NCI-H2107 (cell line): ENCODE measurements at places on chromosomes 3 and 15.

GRCh38 chr15:75171408-75171807 is 30.3 kb upstream of the C15orf39 start:
- DNase-seq = no peak

- DNase-seq = no peak
Measured at GRCh38 chr3:108414007-108414406, 96.4 kb downstream of the MYH15 start.

DNA sequence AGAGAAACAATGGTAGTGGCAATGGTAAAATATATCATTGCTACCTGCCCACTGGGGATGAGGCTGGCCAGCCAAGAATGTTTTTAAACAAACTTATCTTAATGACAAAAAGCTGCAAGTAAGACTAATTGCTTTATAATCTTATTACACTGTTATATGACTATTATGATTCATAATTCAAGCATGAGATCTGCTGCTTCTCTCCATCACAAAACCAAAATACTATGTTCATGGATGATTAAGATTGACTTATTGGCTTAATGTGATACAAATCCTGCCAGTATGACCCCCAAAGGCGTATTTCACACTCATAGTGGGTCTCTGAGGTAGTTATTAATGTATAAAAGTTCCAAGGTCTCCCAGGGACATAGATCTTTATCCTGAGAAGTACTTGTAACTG is 52.6 kb downstream of the FBN1 start:
- DNase-seq = no peak

GRCh38 chr3:147157631-147158030 is 248.7 kb downstream of the ZIC4 start:
- DNase-seq = no peak

- no peak for DNase-seq
Measured at GRCh38 chr3:189914799-189915198, 205.9 kb downstream of the P3H2 start.

- no peak for DNase-seq
Measured at GRCh38 chr3:141250828-141251227, 19.2 kb downstream of the PXYLP1 start.

GRCh38 chr15:47750740-47751262 is 33.5 kb downstream of the SEMA6D start:
- DNase-seq = no peak

GRCh38 chr3:184238246-184238818 is 8.9 kb downstream of the VWA5B2 start:
- no peak for DNase-seq

DNA sequence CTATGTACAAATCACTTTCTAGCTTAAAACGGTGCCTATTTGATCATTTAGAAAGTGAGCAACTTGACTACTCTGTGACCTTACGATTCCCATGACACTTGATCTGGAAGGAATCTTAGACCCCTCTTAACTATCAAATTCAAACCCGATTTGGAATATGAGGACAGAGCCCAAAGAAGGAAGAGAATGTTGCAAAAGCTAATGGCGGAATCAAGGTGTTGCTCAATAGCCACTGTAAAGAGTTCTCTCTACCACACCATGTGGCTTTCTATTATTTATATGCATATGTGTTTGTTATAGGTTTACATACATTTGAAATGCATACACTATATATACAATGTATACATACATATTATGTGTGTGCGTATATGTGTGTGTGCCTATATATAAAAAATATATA is 39.9 kb downstream of the PYDC2 start:
- no peak for DNase-seq

- DNase-seq = no peak
Measured at GRCh38 chr3:83928903-83929302, 1029.9 kb upstream of the CADM2 start.

DNA sequence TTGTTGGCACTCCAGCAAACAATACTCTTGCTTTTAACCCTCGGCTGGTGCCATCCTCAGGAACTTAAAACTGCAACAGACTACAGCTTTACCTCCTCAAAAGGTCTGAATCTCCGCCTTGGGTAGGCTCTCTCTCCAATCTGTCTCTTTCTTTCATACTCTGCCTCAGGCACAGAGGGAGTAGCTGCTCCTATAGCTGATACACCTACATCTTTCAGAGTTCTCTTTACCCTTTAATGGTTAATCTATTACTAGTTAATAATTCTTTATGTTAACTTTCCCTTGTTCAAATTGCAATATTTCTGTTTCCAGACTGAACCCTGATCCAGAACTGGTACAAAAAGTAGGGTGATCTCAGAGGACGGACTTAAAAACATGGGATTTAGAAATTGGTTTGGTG is 66.2 kb downstream of the MAP4 start:
- DNase-seq = no peak

DNA sequence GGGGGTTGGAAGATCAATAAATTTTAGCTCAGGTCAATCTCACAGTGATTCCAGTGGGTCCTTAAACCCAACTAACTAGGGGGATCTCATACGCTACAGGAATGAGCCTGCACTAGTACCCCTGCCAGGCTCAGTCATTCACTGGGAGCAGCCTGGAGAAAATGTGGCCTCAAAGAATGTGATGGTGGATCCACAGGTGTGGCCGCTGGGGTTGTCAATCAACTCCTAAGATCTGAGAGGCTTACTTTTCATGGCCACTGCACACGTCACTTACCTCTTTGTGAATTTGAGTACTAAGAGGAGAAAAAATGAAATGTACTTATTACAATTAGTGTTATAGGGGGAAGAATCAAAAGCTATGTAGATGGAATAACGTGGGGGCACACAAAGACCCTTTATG is 17.5 kb upstream of the FNDC3B start:
- no peak for DNase-seq

DNA sequence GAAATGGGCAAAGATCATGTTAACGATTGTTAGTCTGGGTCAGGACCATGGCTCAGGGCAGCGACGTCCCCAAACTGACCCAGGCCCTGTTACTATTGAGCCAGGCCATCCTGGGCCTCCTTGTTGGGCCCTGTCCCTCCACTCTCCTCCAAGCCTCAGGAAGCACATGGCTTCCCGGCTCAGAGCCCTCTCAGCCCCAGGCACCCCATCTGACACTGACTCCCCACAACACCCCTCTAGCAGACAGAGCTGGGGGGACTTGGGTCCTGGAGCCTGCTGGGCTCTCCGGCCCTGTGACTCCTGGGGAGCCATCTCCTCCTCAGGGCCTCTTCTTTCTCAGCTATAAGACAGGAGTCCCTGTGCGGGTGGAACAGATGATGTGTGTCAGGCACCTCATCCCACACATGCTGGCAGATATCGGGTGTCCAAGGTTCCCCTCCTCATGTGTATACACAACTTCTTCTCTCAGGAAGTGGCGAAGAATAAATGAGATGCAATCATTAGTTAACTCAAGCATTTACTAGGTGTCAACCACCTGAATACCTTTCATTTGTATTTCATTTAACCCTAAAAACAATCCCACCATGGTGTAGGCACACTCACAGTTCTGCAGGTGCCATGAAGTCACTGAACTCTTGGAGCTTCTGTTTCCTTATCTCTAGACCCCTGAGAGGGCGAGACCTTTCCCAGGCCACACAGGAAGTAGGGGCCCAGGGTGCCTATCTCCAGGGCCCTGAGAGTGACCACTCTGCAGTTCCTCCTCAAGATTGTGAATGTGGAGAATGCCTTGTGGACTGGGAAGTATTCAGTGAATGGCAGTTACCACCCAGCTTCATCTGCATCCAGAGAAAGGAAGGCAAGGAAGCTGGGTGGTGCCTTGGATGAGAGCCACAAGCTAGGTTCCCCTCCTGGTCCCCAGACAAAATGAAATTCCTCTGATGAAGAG is 282.5 kb upstream of the TLE3 start:
- DNase-seq = no peak

- DNase-seq = no peak
Measured at GRCh38 chr3:58055314-58055713, 47.1 kb downstream of the FLNB start.

DNA sequence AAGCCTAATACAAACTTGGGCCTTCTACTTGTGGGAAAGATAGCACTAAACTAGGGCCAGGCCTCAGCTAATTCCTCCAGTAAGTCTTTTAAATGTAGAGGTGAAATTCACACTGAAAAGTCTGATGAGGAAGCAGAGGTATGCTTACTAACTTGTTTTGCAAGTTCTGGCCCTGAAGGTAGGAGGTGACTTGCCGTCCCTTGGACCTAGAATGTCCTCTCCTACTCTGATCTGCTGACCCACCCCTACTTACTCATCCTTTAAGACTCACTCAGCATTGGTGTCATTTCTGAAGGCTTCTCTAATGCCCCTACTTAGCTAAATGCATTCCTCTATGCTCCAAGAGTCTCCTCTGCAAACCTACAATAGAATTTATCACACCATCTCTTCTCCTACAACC is 19.4 kb downstream of the RIOX2 start:
- DNase-seq = no peak

DNA sequence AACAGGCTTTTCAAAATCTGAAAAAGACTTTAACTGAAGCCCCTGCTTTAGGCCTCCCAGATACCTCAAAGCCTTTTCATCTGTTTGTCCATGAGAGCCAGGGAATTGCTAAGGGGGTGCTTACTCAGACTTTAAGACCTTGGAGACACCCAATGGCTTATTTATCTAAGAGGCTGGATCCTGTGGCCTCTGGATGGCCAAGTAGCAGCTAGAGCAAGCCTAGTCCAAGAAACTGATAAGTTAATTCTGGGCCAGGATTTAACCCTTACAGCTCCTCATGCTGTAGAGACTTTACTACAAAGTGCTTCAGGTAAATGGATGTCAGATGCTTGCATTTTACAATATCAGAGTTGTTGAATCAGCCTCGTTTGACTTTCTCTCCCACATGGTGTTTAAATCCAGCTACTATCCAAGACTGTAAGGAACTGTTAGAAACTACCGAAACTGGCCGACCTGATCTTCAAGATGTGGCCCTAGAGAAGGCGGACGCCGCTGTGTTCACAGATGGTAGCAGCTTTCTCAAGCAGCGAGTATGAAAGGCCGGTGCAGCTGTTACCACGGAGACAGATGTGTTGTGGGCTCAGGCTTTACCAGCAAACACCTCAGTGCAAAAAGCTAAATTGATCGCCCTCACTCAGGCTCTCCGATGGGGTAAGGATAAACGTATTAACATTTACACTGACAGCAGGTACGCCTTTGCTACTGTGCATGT is 3.3 kb downstream of the DET1 start:
- no peak for DNase-seq

GRCh38 chr3:89353465-89353864 is 246.0 kb downstream of the EPHA3 start:
- no peak for DNase-seq

DNA sequence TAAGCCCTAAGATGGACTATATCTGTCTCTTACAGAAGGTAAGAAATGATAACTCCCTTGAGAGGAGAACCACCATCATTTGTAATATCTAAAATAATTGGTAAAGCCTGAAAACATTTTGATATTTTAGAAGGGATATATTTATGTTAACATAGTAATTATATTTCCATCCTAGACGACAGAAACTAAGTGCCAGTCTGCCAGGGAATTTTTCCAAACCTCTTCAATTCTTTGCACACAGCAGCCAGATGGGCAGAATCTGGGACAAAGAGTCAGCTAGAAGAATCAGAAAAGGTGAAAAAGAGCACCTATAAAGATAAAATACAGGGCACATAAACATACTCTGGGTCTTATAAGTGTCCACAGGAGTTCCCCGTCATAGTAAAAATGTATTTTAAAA is 70.0 kb upstream of the CBLB start:
- DNase-seq = no peak

DNA sequence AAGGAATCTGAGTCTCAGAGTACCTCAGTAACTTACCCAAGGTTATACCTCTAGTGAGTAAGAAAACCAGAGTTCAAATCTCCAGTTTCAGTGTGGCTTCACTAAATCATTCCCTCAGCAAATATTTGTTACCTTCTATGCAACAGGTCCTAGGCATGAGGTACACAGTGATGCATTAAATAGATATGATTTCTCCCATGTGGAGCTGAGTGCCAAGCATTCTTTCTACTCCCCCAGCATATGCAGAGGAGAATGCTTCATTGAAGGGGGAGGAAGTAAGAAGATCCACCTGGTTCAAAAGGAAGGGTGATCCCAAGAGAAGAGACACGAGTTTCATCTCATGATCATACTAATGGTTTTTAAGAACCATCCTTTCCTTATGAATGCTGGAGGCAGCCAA is 6.8 kb upstream of the MTHFS start:
- DNase-seq = no peak

- DNase-seq = peak; percentile 37
Measured at GRCh38 chr3:77254967-77255831, 215.3 kb downstream of the ROBO2 start.

GRCh38 chr3:10520072-10520471 is 14.7 kb upstream of the ATP2B2 start:
- no peak for DNase-seq

GRCh38 chr15:66647358-66647757 is 54.7 kb upstream of the SMAD6 start:
- no peak for DNase-seq

DNA sequence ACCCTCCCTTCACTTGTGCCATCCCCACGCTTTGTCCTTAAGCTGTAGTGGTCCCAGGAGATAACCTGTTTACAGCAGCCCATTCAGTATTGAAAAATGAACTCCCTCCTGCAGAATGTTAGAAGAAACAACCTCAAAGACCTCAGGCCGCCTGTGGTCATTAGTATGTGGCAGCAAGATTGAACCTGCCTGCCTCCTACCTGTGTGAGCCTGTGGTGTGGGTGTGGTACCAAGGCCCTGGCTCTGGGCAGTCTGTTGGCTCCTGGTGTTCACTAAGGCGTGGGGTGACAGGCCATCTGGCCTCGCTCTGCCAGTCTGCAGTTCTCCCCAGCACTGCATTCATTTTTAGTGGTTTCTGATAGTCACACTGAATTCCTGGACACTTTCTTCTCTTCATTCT is 21.0 kb downstream of the LSM3 start:
- no peak for DNase-seq

DNA sequence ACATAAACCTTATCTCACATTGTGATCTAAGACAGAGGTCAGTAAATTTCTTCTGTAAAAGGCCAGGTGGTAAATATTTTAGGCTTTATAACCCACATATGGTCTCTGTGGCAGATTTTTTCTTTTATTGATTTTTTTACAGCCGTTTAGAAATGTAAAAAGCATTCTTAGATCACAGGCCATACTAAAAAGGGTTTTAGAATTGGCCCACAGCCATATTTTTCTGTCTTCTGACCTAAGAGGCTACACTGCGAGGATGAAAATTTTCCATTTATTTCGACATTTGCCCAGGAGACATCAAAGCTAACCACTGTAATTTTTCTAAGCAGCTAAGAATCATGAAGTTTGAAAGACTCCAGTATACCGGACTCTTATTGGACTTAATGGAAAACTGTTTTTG is 377.2 kb upstream of the SGO1 start:
- DNase-seq = no peak

- DNase-seq = no peak
Measured at GRCh38 chr3:13559764-13560525, 11.0 kb downstream of the FBLN2 start.

- DNase-seq = no peak
Measured at GRCh38 chr3:18190646-18191045, 234.5 kb downstream of the SATB1 start.

- DNase-seq = no peak
Measured at GRCh38 chr15:70426096-70426821, 328.5 kb upstream of the TLE3 start.

GRCh38 chr3:169286992-169287391 is 376.5 kb downstream of the MECOM start:
- peak; percentile 85 for DNase-seq
